ENCODE measurements at places on chromosomes 2 and 18.

- peak; percentile 20 for DNase-seq
Observed at GRCh38 chr2:187155476-187155875, 292.6 kb downstream of the CALCRL start.

- peak; percentile 50 for DNase-seq
Observed at GRCh38 chr2:160368988-160369930, 124.3 kb downstream of the RBMS1 start.

DNA sequence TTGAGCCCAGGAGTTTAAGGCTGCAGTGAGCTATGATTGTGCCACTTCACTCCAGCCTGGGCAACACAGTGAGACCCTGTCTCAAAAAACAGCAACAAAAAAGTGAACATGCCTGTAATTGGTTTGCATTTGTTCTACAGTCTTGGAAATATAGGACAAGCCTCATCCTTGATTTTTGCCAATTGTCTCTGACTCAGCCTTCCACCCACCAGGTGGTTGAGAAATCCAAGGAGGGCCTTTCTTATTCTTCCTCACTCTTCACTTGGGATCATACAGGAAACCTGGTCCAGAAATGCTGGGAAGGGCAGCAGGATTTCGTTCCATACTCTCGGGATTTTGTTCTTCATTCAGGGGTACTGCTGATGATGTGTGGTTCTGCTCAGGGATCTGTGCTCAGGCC is 94.6 kb downstream of the CDC42EP3 start:
- peak; percentile 42 for DNase-seq

GRCh38 chr2:199958014-199958413 is 2.6 kb downstream of the MAIP1 start:
- DNase-seq: no peak

- DNase-seq: no peak
Observed at GRCh38 chr2:158255257-158255656, 153.6 kb downstream of the UPP2 start.

DNA sequence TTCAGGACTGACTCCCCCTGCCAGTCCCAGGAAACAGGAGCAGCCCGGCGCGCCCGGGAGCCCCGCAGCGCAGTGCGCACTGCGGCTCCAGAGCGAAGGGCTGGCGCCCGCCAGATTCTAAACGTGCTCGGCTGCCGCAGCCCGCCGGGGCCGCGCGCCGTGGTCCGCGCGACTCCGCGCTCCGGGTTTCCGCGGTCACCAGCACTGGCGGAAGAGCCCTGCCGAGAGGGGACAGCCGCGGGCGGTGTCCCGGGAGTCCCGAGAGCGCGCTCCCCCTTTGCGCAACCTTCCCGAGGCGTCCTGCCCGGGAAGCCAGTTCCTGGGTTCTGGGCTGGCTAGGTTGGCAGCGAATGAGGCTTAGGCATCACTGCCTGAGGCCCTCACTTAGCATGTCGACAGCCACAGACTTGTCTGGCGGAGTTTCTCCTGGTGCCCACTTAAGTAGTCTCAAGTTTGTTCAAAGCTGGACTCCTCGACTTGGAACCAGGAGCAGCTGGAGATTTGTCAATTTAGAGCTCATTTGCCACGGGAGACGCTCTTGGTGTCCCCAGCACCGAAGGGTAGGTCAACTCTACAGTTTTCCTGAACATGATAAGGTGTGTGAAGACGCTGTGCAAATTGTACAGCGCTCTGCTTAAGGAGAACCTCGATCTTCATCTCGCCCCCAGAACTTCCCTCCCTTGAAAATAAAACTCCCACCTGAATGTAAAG is 1.5 kb upstream of the VSNL1 start:
- DNase-seq: peak; percentile 80

- DNase-seq: no peak
Observed at GRCh38 chr18:78352910-78353309, 626.7 kb upstream of the SALL3 start.

DNA sequence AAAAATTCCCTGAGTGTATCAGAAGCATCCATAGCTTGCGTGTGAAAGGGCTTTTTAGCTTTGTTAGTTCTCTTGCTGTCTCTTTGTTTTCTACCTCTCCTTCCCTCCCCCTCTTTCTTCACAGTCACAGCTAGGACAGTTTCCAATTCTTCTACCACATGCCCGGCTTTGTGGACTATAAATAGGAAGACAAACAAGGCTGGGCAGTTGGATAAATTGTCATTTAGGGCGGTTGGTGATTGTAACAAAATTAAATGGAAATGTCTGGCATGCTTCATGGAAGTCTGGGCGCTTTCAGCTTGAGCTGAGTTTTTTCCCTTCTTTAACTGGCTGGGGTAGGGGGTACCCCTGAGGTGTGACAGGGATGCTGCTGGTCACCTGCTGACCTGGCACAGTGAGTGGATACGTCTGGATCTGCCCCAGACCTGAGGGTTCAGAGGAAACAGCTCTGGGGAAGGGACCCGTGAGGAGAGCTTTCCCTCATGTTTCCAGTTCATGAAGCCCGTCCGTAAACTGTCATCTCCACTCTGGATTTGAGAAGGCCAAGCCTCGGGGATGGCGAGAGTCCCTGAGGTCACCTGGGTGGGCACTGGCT is 29.0 kb upstream of the GIGYF2 start:
- peak; percentile 2 for DNase-seq
